ENCODE measurements at places on chromosomes 6 and 20.

DNA sequence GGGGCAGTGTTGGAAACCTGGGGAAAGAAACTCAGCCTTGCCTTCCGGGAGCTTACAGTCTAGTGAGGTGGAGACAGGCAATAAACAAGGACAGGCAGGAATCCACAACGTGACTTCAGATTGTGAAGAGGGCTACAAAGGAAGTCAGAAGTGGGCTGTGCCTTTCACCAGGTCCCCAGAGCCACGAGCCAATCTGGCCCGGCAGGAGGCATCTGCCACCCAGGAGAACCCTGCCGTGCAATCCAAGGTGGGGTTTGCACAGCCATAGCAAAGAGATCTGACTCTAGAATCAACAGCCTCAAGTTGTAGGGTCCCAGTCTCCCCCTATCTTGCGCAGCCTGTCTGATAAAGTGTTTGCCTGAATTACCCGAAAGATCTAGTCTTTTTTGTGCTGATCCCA lies 5.5 kb downstream of the SLC32A1 start:
- DNase-seq, result no peak

DNA sequence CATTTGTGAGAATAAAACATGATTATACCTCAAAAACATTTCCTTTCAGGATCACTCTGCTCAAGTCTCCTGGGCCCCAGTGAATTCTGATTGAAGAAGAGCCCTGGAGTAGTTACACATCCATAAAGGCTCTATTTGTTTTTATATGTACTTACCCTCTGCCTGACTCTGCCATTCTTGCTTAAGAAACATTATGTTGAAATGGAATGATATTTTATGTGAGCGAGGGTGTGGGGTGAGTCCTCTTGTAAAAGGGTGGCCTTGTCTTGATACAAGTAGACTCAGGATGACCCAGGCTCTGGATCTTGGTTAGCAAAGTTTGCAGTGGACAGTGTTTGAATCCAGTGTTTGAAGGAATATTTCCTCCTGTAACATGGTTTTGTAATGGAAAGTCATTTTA lies 215.4 kb upstream of the PREP start:
- no peak for DNase-seq

- DNase-seq, result no peak
Measured at GRCh38 chr6:84643778-84644177, 120.6 kb downstream of the TBX18 start.

GRCh38 chr6:26053992-26054780 lies 33.0 kb upstream of the HFE start:
- no peak for DNase-seq

DNA sequence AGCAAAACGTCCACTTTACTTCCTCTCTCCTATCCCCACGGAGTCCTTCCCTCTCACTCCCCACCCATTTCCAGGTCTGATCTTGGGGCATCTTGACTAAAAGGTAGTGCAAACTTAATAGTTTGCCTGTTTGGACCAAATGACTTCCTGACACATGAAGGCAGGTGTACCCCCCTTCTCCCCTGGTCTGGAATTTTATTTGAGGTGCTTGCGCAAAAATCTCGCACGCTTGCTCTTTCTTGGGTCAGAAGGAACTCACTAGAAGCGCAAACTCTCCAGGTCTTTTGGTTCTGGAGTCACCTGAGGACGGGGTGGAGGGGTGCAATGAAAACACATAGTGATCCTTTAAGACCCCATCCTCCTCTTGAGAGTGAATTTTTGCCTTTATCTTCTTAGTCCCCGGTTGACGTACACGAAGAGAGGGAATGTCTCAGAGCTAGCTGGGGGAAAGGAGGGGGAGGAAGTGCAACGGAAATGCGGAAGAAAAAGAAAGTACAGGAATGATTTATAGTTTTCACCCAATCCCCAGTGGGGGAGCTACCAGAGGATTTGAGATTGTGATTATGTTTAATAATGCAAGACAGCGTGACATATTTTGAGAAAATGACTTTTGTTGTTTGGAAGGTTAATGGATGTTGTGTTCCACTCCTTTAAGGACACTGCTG lies 4.9 kb downstream of the ADGRB3 start:
- no peak for DNase-seq

DNA sequence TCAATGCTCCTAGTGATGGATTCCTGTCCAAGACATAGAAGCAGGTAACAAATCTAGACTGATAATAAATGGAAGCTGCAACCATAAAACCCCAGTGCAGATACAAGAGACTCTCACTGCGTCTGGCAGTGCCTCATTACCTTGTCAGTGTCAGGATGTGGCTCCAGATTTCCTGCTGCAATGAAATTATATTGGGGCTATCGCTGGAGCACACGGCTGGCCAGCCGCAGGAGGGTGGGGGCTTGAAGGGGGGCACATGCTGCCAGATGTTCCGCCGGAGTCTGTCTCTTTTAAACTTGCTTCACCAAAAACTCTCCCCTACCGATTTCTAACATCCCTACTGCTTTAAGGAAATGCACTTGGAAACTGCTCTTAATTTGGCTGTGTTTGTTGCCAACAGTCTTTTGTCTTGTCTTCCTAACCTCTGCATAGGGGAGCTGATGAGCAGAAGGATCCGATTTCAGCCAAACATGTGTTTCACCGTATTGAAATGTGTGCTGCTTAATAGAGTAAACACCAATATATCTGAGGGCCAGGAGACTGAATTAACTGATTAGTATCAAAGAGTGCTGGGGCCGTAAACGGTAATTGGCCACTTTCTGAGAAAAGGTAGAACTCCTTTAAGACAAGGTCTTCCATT lies 102.2 kb upstream of the EXOC2 start:
- DNase-seq, result no peak
